ENCODE measurements at places on chromosomes 12 and 14.

DNA sequence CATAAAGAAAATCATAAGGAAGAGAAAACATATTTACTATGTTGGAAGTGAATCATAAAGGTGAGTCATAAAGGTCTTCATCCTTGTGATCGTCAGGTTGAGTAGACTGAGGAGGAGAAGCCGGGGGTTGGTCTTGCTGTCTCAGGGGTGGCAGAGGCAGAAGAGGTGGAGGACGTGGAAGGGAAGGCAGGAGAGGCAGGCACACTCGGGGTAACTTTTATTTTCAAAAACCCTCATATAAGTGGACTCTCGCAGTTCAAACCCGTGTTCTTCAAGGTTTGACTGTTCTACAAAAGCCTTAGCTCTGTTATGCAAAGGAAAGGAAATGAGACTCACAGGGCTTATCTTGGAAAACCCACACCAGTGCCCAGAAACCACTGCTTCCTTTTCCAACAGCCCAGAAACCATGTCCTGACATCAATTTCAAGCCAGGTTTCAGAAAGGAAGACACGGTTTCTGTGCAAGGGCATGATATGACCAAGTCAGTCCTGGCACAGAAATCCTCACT lies 14.0 kb downstream of the SMCO2 start:
- DNase-seq = no peak

GRCh38 chr12:40168868-40169267 lies 55.9 kb upstream of the LRRK2 start:
- DNase-seq = no peak

GRCh38 chr12:83866477-83866876 lies 1046.1 kb downstream of the SLC6A15 start:
- DNase-seq = no peak

- DNase-seq = no peak
Measured at GRCh38 chr12:25670076-25671055, 117.3 kb upstream of the LMNTD1 start.

- no peak for DNase-seq
Measured at GRCh38 chr12:44874981-44875416, 1.1 kb downstream of the NELL2 start.

DNA sequence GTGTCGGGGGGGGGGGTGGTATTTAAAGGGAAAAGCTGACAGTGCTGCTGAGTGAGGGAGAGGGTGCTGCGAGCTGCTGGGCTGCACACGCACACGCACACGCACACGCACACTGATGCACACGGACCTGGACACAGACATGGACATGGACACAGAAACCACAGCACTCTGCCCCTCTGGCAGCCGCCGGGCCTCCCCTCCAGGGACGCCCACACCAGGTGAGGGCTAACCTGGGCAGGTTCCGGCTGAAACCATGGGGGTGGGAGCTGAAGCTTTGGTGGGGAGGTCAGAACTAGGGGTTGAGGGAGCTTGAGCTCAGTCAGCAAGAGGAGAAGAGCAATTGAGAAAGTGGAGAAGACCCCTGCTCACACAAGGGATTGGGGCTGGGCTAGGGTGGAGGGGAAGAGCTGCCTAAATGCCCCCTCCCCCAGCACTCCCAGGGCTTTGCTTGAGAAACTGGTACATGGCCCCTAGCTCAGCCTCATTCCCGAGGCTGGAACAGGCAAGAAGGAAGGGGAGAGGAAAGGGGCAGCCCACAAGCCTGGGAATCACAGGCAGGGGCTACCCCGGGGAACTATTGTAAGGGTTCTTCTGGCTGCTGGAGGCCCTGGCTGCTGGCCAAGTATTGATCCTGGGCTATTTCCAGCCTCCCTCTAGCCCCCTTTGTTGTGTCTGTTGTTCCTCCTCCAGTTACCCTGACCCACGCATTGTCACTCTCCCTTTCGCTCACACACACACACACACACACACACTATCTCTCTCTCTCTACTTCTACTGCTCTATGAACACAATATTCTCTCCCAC lies at the start of gene REM2:
TSS of gene REM2 (plus strand) at position 50 of the 804 bp plus-strand sequence. CDS start at position 116, 66 bp downstream.
- no peak for DNase-seq

DNA sequence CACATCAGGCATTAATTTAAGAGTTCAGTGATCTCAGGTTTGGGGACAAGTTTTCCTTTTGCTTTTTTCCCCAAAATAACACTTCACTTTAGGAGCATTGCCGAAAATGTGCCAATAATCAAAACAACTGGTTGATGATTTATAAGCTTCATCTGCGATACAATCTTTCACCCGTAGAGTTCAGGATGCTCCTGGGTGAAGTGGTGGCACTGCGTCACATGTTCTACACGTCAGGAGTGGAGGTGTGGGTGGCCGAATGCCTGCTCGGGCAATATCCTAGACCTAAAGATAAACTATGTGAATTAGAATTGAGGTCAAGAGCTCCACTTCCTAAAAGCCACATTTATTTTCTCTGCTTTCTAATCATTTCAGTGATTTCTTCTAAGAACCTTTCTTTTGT lies 70.9 kb upstream of the DICER1 start:
- DNase-seq = no peak

DNA sequence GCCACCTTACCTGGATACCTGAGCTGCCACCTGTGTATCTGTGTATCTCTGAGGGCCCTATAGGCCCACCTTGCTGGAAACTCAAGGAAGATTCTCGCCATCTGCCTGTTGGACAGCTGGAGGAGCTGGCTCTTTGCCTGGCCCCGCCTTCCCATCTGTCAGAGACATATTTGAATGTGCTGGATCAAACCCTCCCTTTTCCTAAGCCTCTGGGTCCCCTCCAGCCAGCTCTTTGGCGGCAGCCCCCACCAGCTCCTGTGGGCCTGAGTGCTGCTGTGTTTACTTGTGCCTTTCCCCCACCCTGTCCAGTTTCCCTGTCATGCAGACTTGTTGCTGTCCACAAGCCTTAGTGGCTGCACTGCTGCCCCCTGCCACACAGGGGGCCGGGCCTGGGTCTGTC lies 55.9 kb upstream of the SRSF5 start:
- peak; percentile 86 for DNase-seq

GRCh38 chr14:39555749-39556148 lies 123.5 kb upstream of the FBXO33 start:
- DNase-seq = peak; percentile 29

DNA sequence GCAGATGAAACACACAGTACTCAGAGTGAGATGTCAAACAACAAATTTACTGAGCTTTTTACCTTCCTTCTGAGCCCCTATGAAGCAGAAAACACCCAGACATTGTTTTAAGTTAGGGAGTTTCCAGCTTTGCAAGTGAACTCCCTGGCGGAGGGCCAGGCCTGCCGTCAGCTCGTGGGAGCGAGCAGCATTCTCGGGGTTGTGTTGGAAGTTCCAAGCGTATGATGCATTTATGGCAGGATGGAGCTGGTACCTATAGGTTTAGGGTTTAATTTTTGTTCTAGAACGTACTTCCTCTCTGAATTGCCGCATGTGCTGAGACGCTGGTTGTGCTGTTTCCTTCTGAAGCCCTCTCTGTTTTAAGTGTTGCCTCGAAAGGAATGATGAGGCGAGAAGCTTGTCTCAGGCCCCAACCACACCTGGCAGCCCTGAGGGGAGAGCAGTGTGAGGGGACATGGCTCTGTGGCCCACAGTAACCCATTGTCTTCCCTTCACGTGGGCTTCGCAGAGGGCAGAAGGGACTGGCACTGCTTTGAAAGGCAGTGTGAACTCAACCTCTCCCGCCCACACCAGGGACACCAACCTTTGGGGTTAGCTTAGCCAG lies 76.6 kb downstream of the SSPN start:
- DNase-seq = peak; percentile 82

- DNase-seq = no peak
Measured at GRCh38 chr14:50979941-50980850, 35.9 kb upstream of the PYGL start.

DNA sequence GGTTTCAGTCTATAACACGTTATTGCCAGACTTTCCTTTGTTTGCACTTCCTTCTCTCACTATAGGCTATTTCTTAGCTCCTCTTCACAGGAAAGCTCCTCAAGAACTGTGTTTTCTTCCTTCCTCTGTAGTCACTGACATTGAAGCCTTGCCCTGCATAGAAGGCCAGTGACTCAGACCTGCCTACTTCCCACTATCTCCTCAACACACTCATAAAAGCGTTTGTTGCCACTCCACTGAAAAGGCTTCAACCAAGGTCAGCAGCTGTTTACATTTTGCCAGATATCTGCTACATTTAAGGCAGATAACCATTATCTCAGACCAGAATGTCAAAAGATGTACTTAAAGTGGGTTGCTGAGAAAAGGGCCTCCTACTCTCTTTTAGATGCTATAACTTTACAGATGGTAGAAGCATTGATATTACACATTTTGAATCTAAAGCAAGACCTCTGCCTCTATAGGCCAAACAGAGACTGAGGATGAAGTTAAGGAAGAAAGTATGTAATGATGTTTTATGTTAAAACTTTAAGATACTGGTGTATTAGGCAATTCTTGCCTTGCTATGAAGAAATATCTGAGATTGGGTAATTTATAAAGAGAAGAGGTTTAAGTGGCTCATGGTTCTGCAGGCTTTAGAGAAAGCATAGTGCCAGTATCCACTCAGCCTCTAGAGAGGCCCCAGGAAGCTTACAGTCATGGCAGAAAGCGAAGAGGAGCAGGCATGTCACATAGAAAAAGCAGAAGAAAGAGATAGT lies 233.3 kb upstream of the FLRT2 start:
- DNase-seq = no peak

DNA sequence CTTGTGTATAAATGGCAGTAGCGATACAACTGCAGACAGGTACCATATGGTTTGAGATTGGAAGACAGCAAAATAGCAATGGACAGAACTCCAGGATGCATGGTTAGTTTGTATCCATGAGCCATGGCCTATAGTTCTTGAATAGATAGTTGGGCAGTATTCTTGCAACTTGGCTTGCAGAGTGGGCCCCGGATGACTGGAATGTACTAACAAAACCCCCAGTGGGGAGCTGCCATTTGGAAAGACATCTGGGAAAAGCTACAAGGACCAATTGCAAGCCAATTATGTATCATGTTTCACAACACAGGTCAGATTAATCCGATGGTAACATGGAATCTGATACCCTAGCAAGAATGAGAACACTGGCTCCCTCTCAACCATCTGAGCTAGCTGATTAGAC lies 279.6 kb downstream of the RERGL start:
- DNase-seq = no peak

GRCh38 chr12:130672089-130672820 lies 43.8 kb downstream of the RIMBP2 start:
- no peak for DNase-seq

- DNase-seq = no peak
Measured at GRCh38 chr14:52355526-52355925, 41.4 kb downstream of the PTGER2 start.

DNA sequence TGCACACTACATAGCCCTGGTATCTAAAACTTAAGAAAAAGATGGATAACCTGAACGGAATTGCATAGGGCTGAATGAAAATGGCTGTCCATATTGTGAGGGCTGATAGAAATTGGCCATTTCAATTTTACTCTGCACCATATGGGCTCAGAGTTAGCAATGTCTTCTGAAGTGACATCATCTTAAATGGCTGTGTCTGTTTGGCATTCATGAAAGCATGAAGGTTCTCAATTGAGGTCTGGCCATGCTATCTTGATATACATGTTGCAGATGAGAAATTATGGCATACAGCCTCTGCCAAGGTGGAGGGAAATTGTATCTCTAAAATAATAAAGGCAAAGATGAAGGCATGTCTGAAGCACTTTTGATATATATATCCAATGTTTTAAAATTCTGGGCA lies 226.0 kb upstream of the PDE3A start:
- no peak for DNase-seq

GRCh38 chr14:35366056-35366451 lies 38.5 kb downstream of the NFKBIA start:
- DNase-seq = no peak

- DNase-seq = no peak
Measured at GRCh38 chr12:42793166-42793565, 203.6 kb upstream of the PRICKLE1 start.

- no peak for DNase-seq
Measured at GRCh38 chr12:5066251-5066650, 22.6 kb downstream of the KCNA5 start.

- DNase-seq = no peak
Measured at GRCh38 chr14:22767323-22767589, 768 bp downstream of the OXA1L start.

DNA sequence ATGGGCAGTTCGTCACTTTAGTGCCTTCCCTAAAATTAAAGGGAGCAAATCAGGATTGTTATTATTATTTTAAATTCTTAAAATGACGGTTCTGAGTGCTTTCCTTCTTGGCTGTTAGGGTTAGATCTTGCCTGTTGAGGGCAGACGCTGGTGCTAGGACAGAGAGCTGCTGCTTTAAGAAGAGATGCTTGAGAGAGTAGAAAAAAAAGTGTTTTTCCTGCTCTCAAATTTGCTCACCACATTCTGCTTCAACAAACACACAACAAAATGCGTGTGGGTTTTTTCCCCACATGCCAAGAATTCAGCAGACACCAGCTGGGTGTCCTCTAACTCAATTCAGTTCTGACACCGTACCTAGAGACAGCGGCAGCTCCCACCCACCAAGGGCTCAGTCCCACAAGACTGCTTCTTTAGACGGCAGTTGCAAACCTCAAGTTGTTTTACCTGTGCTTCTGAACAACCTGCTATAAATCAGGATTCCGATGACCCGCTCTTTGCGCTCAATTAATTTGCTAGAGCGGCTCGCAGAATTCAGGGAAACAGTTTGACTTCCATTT lies 75.8 kb upstream of the RIN3 start:
- no peak for DNase-seq

GRCh38 chr12:96194971-96195844 lies 1.0 kb downstream of the ELK3 start:
- DNase-seq = peak; percentile 30

- no peak for DNase-seq
Measured at GRCh38 chr14:99566390-99567354, 37.3 kb downstream of the CCDC85C start.

GRCh38 chr14:49879646-49880204 lies 13.2 kb upstream of the ARF6 start:
- DNase-seq = no peak

- no peak for DNase-seq
Measured at GRCh38 chr12:48903363-48903981, 21.8 kb downstream of the FKBP11 start.

- no peak for DNase-seq
Measured at GRCh38 chr12:11621797-11622423, 27.6 kb upstream of the ETV6 start.

DNA sequence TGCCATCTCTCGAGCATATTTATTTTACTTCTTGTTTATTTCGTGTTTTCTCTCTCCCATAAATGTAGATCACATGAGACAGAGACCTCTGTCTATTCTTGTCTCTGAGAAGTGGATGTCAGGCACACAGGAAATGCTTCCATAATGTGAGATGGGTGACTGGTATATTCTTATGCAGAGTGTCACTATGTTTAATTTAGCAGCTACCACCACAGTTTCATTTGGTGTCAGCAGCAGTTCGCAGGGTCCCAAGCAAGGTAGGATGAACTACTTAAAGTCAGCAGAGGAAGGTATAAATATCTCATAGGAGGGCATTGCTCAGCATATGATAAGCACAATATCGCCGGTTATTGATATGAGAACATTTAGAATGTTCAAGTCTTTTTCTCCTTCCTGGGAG lies 180.9 kb upstream of the CNTN1 start:
- DNase-seq = no peak

DNA sequence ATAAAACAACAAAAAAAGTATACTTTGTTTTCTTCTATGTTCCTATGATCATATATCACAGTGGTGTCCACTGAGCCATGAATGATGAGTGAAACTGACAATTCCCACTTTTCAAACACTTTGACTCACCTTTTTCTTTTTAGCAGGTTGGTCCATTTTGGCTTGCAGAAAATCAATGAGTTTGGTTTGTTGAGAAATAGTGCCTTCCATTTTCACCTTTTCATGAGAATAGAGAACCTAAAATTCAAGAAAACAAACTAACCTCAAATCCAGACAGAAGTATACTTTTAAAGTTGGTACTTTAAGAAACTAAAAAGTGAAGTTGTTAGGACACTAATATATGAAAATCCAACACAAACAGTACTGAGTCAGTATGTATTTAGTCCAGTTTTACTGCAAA lies 52.4 kb downstream of the PRKAB1 start:
- DNase-seq = no peak
